ENCODE measurements at places on chromosomes 5 and 9.

- no peak for DNase-seq
Observed at GRCh38 chr9:129336601-129337331, 158.7 kb upstream of the IER5L start.

- no peak for DNase-seq
Observed at GRCh38 chr5:158521995-158522394, 577.7 kb downstream of the EBF1 start.

DNA sequence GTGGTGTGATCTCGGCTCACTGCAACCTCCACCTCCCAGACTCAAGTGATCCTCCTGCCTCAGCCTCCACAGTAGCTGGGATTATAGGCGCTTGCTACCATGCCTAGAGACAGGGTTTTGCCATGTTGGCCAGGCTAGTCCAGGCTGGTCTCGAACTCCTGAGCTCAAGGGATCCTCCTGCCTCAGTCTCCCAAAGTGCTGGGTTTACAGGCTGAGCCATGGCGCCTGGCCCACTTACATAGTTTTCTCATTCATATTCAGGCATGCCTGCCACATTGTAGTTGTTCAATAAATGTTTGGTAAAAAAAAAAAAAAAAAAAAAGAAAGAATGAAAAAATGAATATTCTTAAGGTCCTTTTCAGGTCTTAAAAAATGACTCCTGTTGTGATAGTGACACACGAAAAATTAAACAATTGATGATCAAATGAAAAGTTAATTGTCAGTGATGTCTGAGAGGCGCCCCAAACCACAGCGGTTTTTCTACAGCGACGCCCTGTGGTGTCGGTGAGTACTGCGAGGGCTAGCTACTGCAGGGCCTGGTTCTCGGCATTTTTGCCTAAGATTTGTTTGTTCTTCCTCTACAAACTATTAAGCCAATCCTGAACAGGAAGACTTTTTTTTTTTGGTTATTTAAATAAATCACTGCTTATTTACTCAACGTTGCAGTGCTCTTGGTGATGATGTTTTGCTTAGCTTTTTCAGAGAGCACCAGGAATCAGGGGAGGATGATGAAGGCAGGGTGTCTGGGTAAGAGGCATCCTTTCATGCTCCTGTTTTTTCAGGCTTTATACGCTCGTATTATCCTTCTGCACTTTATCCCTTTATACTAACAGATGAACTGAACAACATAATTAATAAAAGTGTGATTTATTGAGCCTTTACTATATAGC lies 67.0 kb upstream of the DPYSL3 start:
- DNase-seq = peak; percentile 5

- DNase-seq = peak; percentile 77
Observed at GRCh38 chr9:6007770-6008168, 7.7 kb downstream of the RANBP6 start.

DNA sequence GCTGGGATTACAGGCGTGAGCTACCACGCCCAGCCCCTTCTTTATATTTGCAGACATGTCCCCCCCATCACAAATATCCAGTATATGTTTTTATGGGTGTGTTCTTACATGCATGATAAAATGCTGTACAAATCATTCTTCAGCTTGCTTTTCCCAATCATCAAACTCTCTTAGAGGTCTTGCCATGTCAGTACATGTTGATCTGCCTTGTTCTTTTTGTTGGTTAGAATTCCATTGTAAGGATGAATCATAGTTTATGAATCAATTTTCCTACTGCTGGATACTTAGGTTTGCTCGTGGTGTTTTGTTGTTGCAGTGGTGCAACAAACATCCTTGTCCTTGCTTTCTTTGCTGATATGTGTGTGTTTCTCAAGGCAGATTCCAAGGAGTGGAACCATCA lies 79.9 kb upstream of the NEURL1B start:
- no peak for DNase-seq

DNA sequence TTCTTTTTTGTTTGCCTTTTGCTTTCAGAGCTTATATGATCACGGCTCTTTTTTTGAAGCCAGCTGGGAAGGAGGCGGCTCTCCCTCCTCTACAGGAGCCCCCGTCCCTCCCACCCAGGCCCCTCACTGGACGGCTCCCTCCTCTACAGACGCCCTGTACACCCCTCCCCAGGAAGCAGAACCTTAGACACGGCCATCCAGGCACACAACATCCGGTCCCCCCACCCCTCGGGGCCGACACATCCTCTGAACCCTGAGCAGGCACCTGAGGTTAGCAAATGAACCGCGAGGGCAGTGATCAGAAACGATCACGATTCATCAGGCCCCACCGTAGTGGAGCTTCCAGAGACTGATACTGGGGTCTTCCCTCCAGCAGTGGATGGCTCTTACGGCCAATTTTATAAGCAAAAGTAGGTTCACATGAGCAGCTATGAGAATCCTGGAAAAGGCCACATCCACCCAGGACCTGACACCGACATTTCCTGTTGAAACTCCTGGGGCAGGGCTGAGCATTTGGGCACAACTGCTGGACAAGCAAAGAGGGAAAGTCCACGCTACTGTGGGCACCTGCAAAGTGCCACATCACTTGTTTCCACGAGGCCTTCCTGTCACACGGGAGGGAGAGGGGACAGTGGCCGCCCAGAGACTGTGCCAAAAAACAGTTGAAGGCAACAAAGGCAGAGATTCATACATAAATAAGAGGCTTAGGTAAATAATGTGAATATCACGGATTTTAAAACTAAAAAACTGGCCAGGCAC lies 78.9 kb downstream of the SEMA4D start:
- peak; percentile 79 for DNase-seq

- DNase-seq = no peak
Observed at GRCh38 chr5:43627028-43627427, 24.0 kb downstream of the NNT start.

GRCh38 chr5:55903121-55903701 lies 52.1 kb downstream of the IL31RA start:
- peak; percentile 55 for DNase-seq
